Activated CD4-positive, alpha-beta memory T cell treated with anti-CD3 and anti-CD28 coated beads for 36 hours (primary cell): ENCODE measurements at places on chromosomes 2 and 18. TPM values are rescaled to one million over a fixed set of nuclear protein-coding genes. Genes with fewer than 3 reads are reported as not detected.

The NHEJ1 gene
- total RNA-seq, result 18.6 TPM

The ACMSD gene
- total RNA-seq, result not detected

The KLHL29 gene
- 0.99 TPM for total RNA-seq

The AKAIN1 gene
- not detected for total RNA-seq

The LIMS1 gene
- 104 TPM for total RNA-seq

DNA sequence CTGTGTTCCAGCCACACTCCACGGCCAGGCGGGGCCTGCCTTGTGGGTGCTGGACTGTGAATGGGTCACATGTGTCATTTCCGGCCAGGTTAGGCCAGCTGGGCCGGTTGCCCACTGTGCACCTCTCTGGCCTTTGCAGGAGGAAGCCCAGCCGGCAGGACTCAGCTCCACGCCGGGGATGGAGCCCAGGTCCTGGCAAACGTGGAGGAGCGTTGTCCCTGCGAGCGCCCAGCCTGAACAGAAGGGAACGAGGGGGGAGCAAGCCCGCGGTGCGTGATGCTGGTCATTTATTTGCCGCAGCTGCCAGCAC is 152.9 kb downstream of the PXDN start:
- DNase-seq, result no peak

The CPLX4 gene
- total RNA-seq, result not detected

DNA sequence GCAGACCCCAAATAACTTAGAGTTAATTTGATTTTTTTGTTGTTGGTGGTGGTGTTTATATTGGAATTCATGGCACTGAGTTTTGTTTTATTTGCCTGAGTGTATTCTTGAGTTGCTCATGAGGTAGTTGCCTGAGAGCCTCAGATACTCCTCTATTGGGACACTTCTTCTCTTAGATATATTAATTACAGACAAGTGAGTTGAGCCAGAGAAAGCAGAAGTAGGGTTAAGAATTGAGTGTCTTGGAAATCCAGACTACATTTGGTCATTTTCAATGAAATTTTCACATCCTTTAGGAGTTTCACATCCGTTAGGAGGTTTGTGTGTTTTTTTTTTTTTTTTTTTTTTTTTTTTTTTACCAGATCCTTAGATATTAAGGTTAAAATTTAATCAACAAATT is 29.0 kb downstream of the FMNL2 start:
- DNase-seq, result no peak

The CDK15 gene
- total RNA-seq, result not detected

DNA sequence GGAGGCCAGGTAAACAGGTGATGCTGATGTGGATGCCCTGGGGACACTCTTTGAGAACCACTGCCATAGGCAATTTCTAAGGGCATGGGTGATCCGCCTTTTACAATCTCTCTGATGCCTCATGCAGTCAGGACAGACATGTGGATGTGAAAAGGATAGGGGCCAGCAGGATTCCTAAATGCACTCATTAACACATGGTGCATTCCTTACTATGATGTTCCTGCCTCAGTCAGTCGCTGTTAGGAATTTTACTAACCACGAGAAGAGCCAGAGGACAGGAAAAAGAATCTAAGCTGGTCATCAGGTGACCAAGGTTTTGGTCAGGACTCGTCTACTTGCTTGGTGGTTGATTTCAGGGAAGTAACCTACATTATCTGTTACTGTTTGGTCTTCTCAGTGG is 191.0 kb downstream of the ARL4C start:
- DNase-seq, result no peak

GRCh38 chr18:79962311-79962710 is 2.1 kb upstream of the HSBP1L1 start:
- no peak for DNase-seq

DNA sequence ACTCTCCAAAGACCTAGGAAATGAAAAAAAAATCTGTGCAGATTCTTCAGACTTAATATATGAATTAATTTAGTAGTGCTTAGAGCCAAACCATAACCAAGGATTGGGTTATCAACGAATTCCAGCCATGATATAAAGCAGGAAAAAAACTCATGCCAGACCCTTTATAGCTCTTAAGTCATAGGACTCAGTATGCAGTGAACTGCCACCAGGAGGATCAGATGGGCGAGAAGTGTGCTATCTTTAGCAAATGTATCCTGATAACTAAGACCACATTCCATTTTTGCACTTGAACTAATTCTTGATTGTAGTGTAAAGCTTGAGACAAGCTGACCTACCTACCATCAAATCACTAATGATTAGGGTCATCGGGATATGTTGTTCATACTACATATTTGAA is 178.1 kb downstream of the IKZF2 start:
- DNase-seq, result no peak

GRCh38 chr18:77857678-77858655 is 608.3 kb downstream of the GALR1 start:
- no peak for DNase-seq

GRCh38 chr2:208515099-208515498 is 108.5 kb downstream of the PTH2R start:
- no peak for DNase-seq

DNA sequence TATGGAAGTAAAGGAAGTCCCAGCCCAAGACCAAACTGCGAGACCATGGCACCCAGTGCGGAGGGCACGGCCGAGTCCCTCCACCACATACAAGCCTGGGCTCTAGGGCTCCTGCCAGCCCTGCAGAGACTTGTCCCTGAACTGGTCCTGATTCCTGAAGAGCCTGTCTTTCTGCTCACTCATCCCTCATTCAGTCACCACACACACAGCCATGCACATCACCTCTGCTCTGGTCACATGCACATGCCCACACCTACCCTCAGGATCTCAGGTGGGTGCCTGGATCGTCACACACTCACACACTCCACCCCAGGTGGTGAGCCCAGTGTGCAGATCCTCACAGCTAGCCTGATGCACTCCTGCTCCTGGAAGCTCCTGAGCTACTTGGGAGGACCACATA is 71.4 kb upstream of the LAPTM4A start:
- no peak for DNase-seq

- peak; percentile 9 for DNase-seq
Measured at GRCh38 chr2:215435280-215435869, 493 bp downstream of the FN1 start.

DNA sequence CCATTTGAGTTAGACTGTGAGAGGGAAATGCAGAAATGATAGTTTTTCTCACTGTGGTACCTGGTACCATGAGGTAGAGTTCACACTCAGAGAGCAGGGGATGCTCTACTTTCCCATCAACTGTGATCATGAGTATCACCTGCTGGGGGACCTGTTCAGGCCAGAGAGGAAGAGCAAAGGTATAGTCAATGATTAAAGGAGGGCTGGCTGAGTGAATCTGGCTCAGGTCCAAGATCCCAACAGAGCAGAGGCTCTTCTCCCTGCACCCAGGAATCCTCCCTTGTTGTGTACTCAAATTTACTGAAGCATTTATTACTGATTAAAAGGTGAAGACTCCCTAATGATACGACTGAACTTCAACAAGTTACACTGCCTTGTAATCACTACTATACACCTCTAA is 104.6 kb upstream of the CHRNA1 start:
- DNase-seq, result no peak

GRCh38 chr2:29202819-29203495 is 87.7 kb downstream of the CLIP4 start:
- no peak for DNase-seq

DNA sequence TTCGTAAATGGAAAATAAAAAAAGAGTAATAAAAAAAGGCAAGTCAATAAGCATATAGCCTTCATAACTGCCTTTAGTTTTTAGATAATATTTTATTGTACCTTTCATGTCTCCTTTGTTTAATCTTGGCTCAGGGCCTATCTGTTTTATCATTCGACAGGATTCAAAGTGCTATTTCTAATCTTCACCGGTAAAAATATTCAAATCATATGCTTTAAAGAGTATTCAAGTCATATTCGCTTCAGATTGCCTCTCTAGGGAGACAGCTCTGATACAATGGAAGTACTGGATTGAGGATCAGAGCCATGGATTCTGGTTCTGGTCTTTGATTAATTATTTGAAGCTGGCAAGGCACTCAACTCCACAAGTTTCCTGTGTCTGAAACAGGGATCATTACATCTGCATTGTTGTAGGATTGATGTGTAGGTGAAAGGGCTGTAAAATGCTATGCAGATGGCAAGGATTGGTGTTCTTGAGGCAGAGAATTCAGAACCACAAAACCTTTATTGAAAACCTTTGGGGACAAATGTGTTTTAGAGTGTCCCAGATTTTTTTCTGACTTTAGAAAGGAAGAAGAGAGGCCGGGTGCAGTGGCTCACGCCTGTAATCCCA is 84.3 kb upstream of the RAPH1 start:
- DNase-seq, result no peak

The ITGB6 gene
- total RNA-seq, result not detected

The ITPRID2 gene
- 39.2 TPM for total RNA-seq

- DNase-seq, result no peak
Measured at GRCh38 chr2:55048508-55049042, 1.7 kb downstream of the RTN4 start.

DNA sequence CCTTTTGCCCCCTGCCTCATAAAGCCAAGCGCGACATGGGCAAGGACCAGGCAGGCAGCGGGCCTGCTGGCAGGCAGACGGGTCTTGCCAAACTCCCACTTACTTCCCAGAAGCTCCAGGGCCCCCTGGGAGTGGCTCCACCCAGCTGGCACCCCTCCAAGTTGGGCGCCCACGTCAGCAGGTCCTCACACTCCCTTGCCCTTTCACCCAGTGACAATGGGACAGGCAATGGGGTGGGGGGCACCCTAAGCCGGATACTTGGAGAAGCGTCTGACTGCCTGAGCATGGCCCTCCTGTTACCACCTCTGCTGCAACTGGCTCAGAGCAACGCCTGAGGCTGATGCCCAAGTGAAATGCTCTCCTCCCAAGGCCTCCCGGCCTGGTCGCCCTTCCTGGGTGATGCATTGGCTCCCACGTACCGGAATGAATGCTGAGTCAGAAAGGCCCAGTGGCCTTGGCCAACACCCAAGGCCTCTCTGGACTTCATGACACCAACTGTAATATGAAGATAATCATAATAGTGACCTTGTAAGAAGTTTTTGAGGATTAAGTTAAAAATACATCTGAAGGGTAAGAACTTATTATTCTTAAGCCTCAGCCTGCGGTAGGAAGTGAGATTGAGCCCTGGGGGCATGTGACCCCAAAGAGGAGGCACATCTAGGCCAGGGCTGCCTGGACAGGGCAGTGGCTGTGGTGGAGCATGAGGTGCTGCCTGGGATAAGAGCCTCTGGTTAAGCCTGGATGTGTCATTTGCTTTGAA is 31.6 kb downstream of the KCNK3 start:
- no peak for DNase-seq

GRCh38 chr2:112242384-112242783 is 12.5 kb downstream of the ZC3H8 start:
- DNase-seq, result no peak

- no peak for DNase-seq
Measured at GRCh38 chr2:190990132-190990531, 23.8 kb downstream of the STAT1 start.

DNA sequence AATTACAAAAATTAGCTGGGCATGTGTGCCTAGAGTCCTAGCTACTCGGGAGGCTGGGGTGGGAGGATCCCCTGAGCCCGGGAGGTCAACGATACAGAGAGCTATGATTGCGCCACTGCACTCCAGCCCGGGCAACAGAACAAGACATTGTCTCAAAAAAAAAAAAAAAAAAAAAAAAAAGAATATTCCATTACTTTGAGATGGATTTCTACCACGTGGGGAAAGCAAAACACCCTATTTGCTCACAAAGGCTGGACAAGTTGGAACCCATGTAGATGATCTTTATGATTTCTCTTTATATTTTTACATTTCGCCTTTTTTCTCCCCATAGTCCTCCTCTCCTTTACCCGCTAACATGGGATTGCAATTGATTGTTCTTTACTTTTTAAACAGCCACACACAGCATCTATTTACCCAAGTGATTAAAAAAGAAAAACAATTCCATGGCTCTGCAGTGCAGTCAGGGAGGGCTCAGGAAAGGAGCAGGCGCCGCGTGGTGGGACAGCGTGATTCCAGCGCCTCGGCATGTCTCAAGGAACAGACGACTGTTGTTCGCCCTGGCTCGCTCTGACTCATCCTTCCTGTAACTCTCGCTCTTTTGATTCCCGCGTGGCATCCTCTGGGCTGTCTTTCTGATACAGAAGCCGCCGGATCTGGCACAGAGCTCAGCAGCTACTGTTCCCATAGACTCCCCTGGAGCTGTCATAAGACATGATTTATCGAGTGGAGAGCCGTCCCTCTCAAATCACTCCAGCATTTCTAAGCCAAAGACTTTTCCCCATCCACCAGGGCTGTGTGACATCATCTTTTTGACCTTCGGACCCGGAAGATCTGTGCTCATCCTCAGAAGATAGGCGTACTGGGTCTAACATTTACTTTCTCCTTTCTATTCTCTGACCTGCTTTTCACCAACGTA is 230.4 kb upstream of the AGAP1 start:
- no peak for DNase-seq

GRCh38 chr2:216117561-216118340 is 8.6 kb downstream of the XRCC5 start:
- no peak for DNase-seq

DNA sequence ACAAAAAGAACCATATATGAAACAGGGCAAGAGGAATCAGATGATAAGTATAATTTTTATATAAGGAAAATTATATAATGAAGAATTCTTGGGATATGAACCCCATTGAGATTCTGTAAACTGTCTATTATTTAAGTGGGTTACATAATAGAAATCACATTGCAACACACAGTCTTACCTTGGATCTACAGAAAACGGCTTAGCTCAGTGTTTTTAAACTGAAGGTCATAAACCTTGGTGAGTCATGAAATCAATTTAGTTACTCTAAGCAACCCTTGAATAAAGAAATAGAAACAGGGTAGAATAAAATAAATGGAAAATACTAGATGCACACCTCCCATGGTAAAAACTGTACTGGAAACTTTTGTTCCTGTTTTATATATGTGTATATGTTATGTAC is 50.7 kb downstream of the METTL8 start:
- DNase-seq, result no peak

The PDE6D gene
- total RNA-seq, result 31.1 TPM

The NEB gene
- total RNA-seq, result 0.05 TPM

DNA sequence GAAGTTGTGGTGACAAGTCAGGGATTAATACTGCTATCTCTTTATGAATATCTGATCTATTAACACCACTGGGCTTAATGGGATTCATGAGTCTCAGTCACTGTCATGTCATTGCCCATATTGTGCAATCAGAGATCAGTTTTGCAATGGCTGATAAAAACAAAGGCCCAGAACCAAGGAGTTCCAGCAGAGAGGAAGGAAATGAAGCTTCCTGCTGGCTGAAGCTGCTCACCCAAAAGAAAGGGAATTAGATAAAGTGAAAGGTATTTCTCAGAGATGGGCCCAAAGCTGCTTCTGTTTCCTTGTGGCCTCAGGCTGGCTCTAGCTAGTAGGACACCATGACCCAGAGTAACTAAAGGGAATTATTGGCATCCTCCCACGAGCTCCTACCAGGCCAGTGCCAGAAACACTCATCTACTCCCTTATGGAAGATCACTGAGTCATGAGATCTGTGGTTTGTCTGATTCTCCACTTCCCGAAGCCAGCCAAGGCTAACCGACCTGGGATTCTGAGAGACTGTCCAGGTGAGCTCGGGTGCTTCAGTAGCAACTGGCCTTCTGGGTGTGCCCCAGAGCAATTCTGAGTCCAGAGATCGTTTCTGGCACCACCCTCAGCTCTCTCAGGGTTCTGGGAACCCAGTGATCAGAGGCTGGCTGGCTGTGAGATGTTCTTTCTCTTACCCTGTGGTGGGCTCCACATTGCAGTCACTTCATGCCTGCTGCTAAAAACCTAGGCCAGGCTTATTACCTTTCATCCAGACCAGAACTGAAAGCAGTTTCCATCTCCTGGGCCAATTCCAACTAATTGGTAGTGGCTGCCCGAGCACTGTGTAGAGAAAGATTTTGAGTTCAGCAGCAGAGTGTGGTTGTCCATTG is 129.5 kb upstream of the PELI1 start:
- no peak for DNase-seq

GRCh38 chr18:12234451-12235190 is 19.5 kb upstream of the CIDEA start:
- DNase-seq, result no peak

The RAB27B gene
- 0.22 TPM for total RNA-seq
